ENCODE measurements at places on chromosomes 16 and 17.

DNA sequence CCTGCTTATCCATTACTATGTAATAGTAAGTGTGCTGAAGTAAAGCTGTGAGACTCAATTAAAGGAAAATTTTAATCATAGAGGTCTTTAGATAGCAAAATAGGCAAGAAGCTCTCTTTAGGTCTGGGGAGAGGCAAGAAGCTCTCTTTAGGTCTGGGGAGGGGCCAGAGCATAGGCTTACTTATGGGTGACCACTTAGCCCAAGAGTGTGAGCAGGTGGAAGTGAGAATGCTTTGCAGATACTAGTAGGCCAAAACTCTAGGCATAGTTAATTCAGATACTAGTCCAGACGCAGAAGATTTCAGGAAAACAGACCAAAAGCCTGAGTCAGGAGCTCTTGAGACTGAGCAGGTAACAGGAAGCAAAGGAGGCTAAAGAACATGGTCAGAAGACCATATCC, 49.6 kb downstream of the GLG1 start:
- DNase-seq, result no peak
- H3K36me3 ChIP-seq, result no peaks in the 10 kb centered on the region
- no peaks in the 10 kb centered on the region for H3K27me3 ChIP-seq
- H3K4me3 ChIP-seq, result no peak overlapping the region

GRCh38 chr16:27193300-27193990, 9.9 kb upstream of the KDM8 start:
- no peak for DNase-seq
- no peaks in the 10 kb centered on the region for H3K27me3 ChIP-seq
- no peak overlapping the region for H3K4me3 ChIP-seq
- H3K4me1 ChIP-seq, result peaks cover 50% of the 10 kb centered on the region

- peaks cover 81% of the 10 kb centered on the region for H3K36me3 ChIP-seq
- H3K4me3 ChIP-seq, result no peak overlapping the region
- DNase-seq, result peak; percentile 86
Measured at GRCh38 chr17:74770498-74771318, 5.4 kb downstream of the NAT9 start.

DNA sequence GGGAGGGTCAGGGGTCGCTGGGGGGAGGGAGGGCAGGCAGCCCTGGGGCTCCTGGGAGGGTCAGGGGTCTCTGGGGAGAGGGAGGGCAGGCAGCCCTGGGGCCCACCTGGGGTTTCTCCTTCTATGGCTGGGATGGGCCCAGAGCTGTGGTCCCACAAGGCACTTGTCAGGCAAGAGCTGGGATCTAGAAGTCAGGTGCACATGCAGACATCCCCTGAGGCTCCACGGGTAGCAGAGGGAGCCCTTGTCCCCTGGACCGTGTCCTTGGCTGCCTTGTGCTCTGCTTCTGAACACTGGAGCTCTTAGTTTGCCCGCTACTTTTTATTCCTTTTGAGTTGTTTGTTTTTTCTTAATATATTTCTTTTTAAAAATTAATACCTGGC, 1.8 kb downstream of the TUBB3 start:
- no peaks in the 10 kb centered on the region for H3K36me3 ChIP-seq
- DNase-seq, result no peak
- peaks cover 67% of the 10 kb centered on the region for H3K27me3 ChIP-seq

GRCh38 chr16:77539421-77540034, 104.7 kb upstream of the ADAMTS18 start:
- no peak overlapping the region for H3K27ac ChIP-seq
- H3K4me3 ChIP-seq, result no peak overlapping the region
- H3K27me3 ChIP-seq, result no peaks in the 10 kb centered on the region
- H3K36me3 ChIP-seq, result no peaks in the 10 kb centered on the region
- H3K4me1 ChIP-seq, result no peaks in the 10 kb centered on the region
